ENCODE measurements at places on chromosomes 1 and 21.

- no peak for DNase-seq
These were observed 16.1 kb downstream of the PRRC2C start for GRCh38 chr1:171501305-171502024.

GRCh38 chr1:59687081-59687480 lies 127.7 kb upstream of the HOOK1 start:
- DNase-seq, result no peak

DNA sequence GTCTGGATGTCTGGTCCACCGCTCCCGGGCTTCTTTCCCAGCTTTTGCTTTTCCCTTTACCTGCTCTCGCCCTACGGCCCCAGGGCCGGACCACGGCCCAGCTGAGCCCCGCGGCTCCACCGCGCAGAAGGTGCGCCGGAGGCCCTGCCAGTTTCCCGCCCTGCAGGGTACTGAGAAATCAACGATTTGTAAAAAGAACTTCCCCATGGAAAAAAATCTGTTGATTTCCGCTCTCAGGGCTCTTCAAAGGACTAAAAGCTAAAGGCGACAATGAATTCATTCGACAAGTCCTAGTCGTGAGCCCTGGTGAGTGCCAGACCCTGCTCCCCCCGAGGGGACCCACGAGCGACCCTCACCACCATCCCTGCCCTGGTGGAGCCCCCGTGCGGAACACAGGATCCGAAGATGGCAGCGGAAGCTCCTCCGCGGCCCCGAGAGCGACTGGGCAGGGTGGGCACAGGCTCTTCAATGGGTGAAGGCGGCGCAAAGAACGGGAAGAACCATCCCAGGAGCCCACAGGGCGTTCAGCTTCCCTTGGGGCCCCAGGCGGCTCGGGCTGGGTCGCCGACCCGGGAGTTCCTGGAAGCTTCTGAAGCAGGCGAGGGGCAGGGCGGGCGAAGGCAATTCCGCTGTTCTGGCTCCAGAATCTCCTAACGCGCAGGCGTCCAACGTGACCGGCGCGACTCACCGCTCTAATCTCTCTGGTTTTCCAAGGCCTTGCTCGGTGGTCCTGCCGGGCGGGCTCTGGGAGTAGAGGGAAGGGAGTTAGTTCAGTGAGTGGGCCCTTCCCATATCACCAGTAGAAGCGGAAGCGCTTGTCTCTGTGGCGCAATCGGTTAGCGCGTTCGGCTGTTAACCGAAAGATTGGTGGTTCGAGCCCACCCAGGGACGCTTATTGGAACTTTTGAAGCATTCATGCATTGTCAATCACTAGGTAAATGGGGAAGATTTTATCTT lies 6.6 kb upstream of the RNU1-2 start:
- DNase-seq, result no peak

- DNase-seq, result no peak
These were observed 100.3 kb upstream of the DPYD start for GRCh38 chr1:98021126-98021525.

DNA sequence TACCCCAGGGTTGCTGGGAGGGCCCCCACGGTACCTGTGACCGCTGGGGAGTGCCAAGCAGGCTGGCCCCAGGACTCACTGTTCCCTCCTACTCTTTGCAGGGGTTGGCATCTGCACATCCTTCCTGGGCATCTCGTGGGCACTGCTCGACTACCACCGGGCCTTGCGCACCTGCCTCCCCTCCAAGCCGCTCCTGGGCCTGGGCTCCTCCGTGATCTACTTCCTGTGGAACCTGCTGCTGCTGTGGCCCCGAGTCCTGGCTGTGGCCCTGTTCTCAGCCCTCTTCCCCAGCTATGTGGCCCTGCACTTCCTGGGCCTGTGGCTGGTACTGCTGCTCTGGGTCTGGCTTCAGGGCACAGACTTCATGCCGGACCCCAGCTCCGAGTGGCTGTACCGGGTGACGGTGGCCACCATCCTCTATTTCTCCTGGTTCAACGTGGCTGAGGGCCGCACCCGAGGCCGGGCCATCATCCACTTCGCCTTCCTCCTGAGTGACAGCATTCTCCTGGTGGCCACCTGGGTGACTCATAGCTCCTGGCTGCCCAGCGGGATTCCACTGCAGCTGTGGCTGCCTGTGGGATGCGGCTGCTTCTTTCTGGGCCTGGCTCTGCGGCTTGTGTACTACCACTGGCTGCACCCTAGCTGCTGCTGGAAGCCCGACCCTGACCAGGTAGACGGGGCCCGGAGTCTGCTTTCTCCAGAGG lies 6.8 kb downstream of the XKR8 start:
- peak; percentile 26 for DNase-seq

DNA sequence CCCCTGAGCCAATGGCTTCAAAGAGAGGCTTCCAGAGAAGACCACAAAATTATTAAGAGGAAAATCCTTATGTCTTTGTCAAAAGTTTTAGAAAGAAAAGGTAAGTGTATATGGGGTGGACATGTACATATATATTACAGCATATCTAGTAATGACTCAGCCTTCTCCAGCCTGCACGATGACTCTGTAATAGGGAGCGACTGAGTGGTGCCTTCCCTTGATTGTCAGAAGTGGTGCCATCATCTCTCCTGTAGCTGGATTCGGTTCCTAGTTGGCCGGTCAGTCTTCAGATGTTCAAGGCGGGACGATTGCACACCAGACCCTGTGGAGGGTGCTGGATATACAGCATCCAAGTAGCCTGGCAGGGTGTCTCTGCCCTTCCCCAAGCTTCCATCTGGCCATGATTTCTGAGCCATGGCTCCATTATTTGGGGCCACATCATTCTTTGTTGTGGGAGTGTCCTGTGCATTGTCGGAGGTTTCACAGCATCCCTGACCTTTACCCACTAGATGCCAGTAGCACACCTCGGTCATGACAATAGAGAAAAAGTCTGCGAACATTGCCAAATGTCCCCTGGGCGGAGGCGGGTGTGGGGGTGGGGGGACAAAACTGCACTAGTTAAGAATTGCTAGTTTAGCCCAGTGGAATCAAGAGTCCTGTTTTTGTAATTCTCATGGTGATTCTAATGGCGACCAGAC lies 206.2 kb upstream of the KAZN start:
- no peak for DNase-seq

DNA sequence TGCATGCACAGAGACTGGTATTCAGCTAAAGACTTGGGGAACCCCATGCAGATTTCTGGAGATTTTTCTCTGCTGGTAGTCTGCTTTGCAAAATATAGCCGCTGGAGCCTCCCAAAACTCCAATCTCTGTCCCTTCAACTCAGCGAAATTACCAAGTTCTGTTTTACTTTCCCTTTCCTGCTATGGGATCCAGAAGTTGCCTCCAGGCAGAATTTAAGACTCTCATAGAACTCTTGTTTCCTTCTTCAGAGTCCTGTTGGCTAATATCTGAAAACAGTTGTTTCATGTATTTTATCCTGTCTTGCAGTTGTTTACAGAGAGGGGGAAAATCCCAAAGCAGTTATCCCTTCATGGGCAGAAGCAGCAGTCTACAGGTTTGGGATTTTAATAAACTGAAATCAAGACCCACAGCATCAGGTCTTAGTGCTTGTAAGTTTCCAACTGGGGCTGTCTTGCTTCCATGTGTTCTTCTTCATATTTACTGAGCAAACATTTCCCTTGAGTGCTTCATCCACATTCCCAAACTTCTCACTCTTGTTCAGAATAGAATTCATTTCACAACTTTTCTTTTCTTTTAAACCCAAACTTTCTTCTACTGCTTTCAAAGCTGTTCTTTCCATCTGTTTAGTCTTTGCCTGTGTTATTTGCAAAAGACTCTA lies 221.3 kb upstream of the DMRTA2 start:
- DNase-seq, result peak; percentile 33

- DNase-seq, result no peak
These were observed 76.4 kb downstream of the TTC3 start for GRCh38 chr21:37149411-37149810.

- DNase-seq, result no peak
These were observed 177.0 kb downstream of the NPHP4 start for GRCh38 chr1:5815211-5815610.

GRCh38 chr21:25944672-25945213 lies 210.0 kb downstream of the GABPA start:
- DNase-seq, result no peak

DNA sequence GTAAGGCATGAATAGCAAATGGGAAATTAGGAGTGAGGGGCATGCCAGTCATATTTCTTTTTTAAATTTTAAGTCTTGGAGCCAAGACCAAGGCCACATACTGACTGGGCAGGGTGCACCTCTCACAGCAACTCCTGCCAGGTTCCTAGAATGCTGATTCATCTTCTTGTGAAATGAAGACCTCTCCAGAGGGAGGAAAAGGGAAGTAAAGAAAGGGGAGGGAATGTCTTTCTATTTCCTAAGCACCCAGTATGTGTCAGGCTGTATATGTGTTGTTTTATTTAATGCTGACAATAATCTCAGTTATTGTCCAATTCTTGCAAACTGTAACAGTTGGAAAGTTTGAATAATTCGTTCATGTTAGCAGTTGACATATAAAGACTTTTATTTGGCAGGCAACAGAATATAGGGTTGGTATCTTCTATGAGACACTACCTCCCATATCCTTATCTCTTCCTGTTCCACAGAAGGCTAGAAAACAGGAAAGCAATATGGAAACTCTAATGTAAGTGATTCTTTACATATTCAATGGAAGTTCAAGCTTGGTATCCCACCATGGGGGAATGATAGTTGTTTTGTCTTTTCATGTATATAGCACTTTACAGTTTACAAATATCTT lies 259.1 kb upstream of the USP24 start:
- DNase-seq, result no peak

- no peak for DNase-seq
These were observed 27.8 kb downstream of the TMEM53 start for GRCh38 chr1:44646261-44647110.

DNA sequence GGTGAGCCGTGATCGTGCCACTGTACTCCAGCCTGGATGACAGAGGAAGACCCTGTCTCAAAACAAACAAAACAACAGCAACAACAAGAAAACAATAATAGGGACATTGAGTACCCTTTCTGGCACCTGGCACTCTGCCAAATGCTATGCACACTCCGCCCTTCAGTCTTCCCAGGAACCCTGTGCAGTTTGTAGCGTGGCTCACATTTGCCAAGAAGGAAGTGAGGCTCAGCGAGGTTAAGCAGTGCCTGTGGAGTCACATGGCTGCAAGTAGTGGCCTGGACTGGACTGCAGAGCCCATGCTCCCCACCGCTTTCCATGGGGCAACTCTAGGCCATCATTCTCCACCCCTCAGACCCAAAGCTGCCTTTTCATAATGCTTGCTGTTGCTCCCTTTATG lies 5.3 kb upstream of the EVA1B start:
- no peak for DNase-seq

GRCh38 chr1:10793129-10793651 lies 3.3 kb downstream of the CASZ1 start:
- DNase-seq, result no peak

DNA sequence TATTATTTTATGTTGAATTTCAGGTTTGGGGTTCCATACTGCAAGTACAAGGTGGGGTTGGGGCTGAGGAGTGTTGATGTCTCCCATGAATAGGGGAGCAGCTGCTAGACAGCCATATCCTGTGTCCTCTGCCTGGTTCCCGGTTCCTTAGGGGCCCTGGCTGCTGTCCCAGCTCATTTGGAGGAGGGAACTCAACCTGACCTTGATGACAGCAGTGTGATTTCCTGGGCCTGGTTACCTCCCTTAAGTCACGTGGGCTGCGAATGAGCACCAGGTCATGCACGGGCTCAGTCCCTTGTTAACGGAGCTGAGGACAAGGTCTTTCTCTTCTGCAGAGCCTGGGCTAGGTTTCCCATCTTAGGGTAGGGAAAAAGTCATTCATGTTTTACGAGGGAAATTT lies 85.1 kb downstream of the MTR start:
- no peak for DNase-seq

DNA sequence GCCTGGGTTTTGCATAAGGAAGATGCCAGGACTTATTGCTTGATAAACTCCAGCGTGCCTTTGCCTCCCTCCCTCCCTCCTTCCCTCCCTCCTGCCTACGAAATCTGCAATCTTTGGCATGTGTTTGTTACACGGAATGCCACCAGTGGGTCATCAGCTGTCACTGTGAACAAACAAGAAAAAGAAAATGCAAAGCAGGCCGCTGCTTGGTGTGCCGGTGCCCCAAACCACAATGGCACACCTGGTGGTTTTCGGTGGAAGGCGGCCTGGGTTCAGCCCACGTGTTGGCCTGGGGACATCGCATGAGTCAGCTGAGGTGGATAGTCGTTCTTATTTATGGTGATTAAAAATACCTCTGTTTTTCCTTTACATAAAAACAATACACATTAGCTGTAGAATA lies 16.3 kb upstream of the IFNLR1 start:
- DNase-seq, result peak; percentile 45

- DNase-seq, result no peak
These were observed 237.3 kb upstream of the PROX1 start for GRCh38 chr1:213750231-213751063.

DNA sequence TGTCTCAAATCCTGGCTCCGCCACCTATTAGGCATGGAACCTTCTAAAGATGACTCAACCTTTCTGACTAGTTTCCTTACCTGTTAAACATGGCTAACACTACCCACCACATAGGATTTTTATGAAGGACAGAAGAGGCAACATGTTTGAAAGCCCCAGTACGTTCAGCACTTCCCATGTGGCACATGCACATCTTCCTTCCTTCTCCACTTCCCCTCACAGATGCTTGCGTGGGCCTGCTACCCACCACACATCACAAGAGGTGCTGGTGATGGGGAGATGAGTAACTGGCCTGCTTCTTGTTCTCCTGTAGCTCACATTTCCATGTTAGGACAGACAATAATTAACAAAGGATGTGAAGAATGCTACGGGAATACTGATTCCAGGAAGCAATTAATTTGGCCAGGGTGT lies 7.1 kb downstream of the ZBTB21 start:
- no peak for DNase-seq
